MV-4-11 (cell line): ENCODE measurements at places on chromosomes 3 and 15.
A peak's percentile ranks its signal among the peaks of the same experiment; 100 is the strongest.

DNA sequence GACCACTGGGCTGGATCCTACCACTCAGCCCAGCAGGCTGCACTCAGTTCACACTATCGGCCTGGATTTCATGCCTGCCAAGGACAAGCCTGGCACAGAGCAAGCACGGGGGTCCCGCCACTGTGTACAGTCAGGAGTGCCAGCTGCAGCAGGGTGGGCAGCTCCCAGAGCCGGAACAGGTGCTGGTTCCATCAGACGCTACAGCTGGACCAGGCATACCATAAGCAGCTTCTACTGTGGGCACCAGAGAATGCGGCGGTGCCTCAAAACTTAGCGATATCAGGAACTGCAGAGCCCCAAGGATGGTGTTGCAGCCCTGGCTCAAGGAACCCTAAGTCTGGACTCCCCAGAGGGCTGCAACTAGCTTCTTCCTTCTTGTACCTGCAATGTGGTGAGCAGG, 124.8 kb downstream of the BCHE start:
- no peak for DNase-seq

DNA sequence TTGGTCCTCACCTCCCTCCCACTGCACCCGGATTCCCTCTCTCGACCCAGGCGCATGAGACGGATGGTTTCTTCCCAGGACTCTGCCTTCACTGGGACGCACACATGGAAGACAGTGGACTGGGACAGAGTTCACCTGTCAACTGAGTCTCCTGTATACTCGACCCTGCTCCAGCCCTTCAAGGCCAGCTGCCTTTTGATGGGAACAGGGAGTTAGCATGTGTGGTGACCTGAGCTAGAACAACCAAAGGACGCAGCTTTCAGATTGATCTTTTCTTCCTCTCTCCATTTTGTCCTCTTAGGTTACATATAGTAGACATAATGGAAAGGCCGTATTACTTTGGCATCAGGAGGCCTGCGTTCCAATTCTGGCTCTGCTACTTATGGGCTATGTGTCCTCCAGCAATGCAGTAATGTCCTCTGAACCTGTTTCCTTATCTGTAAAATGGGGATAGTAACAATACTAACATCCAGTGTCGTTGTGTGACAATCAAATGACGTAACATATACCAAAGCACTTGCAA, 94.1 kb downstream of the PEX5L start:
- no peak for DNase-seq

DNA sequence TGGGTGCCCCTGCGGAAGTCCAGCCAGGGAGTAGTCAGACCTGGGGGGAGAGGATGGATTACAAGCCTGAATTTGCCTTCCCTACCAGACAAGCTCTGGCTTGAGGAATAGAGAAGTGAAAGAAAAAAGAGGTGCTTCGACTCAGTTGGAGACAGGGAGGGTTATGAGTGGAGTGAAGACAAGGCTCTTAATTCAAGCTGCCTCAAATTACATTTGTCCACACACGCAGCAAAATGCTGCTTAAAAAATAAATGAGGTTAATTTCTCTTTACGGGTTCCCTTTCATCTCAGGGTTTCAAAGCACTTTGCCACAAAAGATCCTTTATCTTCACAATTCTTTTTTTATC, 49.0 kb upstream of the SLC4A7 start:
- DNase-seq = peak; percentile 79

DNA sequence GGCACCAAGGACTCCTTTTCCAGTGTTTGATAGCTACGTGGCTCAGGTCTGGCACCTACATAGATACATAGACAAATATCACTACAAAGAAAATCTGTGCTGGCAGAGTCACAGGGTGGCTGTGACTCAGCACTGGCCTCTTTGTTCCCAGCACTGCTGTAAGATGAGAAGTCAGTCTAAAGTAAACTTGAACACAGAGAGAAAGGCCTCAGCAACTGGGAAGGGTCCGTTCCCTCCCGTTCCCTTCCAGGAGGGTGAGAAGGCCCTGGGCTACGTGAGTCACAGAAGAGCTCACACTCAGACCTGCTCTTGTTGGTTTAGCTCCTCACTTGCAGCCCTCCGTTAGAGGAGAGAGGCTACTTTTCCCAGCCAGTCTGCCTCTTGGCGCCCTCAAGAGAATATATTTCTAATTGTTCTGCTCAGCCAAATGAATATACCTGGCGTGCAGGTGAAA, 23.1 kb downstream of the ANXA2 start:
- no peak for DNase-seq
